ENCODE measurements at places on chromosomes 6 and 20. TPM values are rescaled to one million over a fixed set of nuclear protein-coding genes. Genes with fewer than 3 reads are reported as not detected.

The GDAP1L1 gene
- not detected for total RNA-seq

The SLC22A2 gene
- total RNA-seq, result not detected

The MDFI gene
- 0.67 TPM for total RNA-seq

The EPHA7 gene
- not detected for total RNA-seq

The GSTA4 gene
- 24.1 TPM for total RNA-seq

The SOBP gene
- under 0.01 TPM for total RNA-seq

The DPM1 gene
- 40.3 TPM for total RNA-seq

The ZKSCAN4 gene
- total RNA-seq, result 8.0 TPM

The DNMT3B gene
- total RNA-seq, result 1.2 TPM

The ECT2L gene
- total RNA-seq, result not detected

The CHRNA4 gene
- not detected for total RNA-seq

The RIPPLY2 gene
- total RNA-seq, result not detected

The RGS19 gene
- 17.3 TPM for total RNA-seq

The GSTA2 gene
- not detected for total RNA-seq

The MAK gene
- total RNA-seq, result under 0.01 TPM

The TSBP1 gene
- total RNA-seq, result not detected

The NHSL1 gene
- total RNA-seq, result 156 TPM

The OPN5 gene
- total RNA-seq, result not detected

The MUCL3 gene
- not detected for total RNA-seq

The VTA1 gene
- 75.2 TPM for total RNA-seq

The PPIL4 gene
- total RNA-seq, result 30.2 TPM

The WFDC10B gene
- total RNA-seq, result not detected

The MBOAT1 gene
- total RNA-seq, result 22.2 TPM

The PGC gene
- not detected for total RNA-seq

The RBM24 gene
- not detected for total RNA-seq

The RAET1L gene
- not detected for total RNA-seq

The HECA gene
- total RNA-seq, result 17.8 TPM

The PABPC1L gene
- 19.0 TPM for total RNA-seq

The DDR1 gene
- 22.2 TPM for total RNA-seq

The WFDC2 gene
- not detected for total RNA-seq

The ANGPT4 gene
- total RNA-seq, result not detected

The CSNK2A1 gene
- 87.1 TPM for total RNA-seq

The CLIC1 gene
- 446 TPM for total RNA-seq

The PSMB8 gene
- total RNA-seq, result 106 TPM

The OR2H2 gene
- total RNA-seq, result not detected

The MUC21 gene
- total RNA-seq, result not detected

The POM121L2 gene
- total RNA-seq, result not detected

The RIN2 gene
- total RNA-seq, result 1.7 TPM

The PNISR gene
- 71.6 TPM for total RNA-seq

The SGK2 gene
- total RNA-seq, result 0.46 TPM

The TCF19 gene
- total RNA-seq, result 11.3 TPM

The MAP1LC3A gene
- 19.6 TPM for total RNA-seq

The SLC2A10 gene
- 15.6 TPM for total RNA-seq

The MYBL2 gene
- 27.6 TPM for total RNA-seq
